ENCODE measurements at places on chromosomes 2 and 18.
A peak's percentile ranks its signal among the peaks of the same experiment; 100 is the strongest.

DNA sequence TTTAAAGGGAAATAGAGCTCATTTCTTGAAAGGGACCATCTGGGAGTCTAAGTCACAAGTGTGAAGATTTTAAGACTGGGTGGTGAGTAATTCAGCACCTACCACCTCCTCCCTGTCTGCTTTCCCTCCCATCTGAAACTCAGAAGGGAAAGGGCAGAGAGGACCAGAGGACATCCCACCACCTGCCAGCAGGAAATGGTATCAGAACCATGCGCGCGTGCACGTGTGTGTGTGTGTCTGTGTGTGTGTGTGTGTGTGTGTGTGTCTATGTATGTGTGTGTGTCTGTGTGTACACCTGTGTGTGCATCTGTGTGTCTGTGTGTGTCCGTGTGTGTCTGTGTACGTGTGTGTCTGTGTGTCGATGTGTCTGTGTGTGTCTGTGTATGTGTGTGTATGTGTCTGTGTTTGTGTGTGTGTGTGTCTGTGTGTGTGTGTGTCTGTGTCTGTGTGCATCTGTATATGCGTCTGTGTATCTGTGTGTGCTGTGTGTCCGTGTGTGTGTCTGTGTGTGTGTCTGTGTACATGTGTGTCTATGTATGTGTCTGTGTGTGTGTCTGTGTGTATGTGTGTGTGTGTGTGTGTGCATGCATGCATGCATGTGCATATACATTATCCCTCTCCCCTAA lies 76.8 kb downstream of the ZFP36L2 start:
- DNase-seq, result peak; percentile 69

GRCh38 chr18:111306-112014 lies 46.9 kb upstream of the USP14 start:
- peak; percentile 77 for DNase-seq

DNA sequence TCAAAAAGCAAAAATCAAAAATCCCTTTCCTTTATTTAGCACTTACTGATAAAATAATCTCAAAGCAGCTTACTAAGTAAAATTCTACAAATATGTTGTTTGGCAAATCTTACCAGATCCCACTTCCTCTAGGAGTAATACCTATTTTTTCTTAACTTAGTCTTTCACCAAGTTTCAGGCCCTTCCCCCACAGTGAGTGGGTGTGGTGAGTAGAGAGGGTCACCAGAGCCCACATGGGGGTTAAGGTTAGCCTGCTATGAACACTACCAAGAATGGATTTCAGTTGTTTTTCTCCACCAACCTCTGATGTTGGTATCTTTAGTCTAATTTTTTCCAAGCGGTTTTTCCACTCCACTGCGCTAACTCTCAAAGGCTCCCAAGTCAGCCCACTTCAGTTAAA lies 23.2 kb downstream of the PIAS2 start:
- DNase-seq, result no peak

DNA sequence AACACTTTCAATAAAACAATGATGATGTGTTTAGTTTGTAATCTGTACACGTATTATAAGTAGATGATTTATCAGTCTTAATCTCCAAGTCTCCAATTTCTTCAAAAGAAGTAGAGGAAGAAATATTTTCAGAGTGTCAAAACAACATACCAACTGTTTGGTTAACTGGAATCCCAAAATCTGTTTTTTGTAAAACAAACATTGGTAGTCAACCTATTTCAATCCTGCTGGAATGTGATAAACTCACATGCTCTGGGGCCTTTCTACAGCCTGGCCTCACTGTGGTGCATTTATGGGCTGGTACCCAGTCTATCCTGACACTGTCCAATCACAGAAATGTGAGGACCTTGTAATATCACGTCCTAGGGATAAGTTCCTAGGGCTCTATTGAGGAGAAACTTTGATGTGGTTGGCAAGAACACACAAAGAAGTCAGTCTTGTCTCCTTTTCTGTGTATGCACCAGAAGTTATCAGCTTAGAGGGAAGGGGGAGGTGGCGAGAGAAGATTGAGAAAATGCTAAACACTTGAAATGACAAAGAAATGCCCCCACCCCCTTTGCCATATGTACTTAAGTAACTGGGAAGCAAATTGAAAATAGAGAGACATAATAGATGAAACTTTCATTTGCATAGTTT lies 47.2 kb downstream of the PRKRA start:
- no peak for DNase-seq

- no peak for DNase-seq
These were observed 293.8 kb downstream of the LRRTM4 start for GRCh38 chr2:77228391-77228790.

- no peak for DNase-seq
These were observed 101.8 kb downstream of the AKAIN1 start for GRCh38 chr18:5095239-5095638.

GRCh38 chr2:1772471-1773267 lies 28.4 kb upstream of the PXDN start:
- DNase-seq, result no peak

DNA sequence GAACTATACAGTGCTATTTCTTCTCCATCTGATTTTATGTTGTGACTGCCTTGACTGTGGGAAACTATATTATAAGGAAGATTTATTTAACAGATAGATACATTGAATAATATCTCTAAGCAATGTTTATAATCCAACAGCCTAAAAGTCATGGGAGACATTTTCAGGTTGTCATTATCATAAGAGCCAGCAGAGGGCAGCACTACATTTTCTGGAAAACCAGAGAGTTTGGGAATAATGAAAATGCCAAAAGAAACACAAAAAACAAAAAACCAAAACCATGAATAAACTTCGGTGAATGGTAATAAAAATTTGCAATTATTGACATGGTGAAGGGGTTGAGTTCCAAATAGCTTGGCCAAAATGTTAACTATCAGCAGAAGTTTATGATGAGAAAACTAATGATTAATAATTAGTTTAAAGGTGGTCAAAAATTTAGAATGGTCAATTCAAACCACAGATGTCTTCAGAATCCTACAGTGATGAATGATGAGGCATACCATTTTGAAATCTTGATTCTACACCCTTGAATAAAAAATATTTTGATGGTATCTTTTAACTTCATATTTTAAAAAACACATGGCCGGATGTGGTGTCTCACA lies 4.7 kb downstream of the EEF1B2 start:
- DNase-seq, result peak; percentile 32

DNA sequence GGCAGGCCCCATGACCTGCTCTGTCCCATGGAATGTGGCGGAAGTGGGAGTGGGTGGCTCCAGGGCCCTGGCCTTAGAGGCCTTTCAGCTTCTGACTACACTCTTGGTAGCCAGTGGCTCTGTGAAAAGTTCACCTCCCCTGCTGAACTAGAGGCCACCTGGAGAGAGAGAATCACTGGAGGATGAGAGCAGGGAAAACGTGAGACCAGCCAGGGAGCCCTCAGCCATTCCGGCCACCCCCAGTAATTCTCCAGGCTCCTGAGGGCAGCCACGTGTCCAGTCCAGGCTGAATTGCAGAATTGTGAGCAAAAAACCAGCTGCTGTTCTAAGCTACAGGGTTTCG lies 10.5 kb downstream of the COLEC12 start:
- DNase-seq, result no peak

DNA sequence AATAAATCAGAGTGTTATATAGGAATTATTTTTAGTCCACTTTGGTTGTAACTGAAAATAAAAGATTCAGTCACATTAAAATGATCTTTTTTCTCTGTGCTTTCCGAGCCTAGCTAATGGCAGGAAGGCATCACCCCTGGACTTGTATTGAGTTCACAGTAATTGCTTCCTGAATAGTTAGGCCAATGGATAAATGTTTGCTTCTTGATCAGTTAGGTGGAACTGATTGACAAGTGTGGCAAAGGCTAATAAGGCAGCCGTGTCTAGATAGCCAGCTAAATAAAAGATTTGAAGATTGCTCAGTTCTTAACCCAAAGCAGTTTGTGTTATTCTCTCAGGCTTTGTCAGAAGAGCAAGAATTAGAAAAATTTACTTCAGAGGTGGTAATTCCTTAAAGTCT lies 20.8 kb downstream of the FAM171B start:
- DNase-seq, result no peak

DNA sequence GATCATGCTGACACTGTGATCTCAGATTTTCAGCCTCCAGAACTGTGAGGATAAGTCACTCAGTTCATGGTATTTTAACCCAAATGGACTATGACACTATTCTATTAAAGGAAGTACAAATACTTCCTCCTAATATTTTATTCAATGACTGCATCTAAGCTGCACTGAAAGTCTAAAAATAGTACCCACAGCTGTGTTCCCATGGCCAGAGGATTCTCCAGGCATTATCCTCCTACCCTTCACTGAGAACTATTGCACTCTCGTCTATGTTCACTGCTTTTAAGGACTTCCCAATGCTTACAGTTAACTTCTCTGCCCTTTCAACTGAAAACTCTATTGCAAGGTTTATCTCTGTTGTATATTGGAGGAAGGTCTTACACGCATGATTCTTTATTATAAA lies 15.2 kb downstream of the LRATD1 start:
- DNase-seq, result no peak

DNA sequence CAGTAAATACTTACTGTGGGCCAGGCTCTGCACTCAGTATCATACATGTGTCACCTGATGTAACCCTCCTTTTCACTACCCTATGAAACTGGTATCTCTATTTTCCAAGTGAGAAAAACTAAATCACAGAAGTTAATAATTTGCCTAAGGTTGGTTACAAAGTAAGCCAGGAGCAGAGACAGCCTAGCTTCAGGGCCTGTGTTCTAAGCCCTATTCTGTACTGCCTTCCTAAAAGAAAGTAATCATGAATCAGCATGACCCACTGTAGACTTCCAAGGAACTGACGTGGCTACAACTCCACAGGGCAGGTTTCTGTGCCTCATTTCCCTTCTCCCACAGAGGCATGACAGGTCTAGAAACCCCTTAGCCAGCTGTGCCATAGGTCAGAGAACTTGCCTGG lies 14.3 kb downstream of the ZNF142 start:
- no peak for DNase-seq

- peak; percentile 31 for DNase-seq
These were observed 10.9 kb upstream of the INPP5D start for GRCh38 chr2:233049194-233049761.

GRCh38 chr18:31778391-31778950 lies 17.8 kb upstream of the SLC25A52 start:
- no peak for DNase-seq

- DNase-seq, result no peak
These were observed 11.2 kb upstream of the DAW1 start for GRCh38 chr2:227860221-227860641.

- no peak for DNase-seq
These were observed 487.8 kb downstream of the GALR1 start for GRCh38 chr18:77737405-77737804.

GRCh38 chr2:158009399-158009798 lies 92.3 kb upstream of the UPP2 start:
- no peak for DNase-seq

- no peak for DNase-seq
These were observed 27.9 kb downstream of the MSH6 start for GRCh38 chr2:47810850-47811249.

- no peak for DNase-seq
These were observed 74.9 kb downstream of the MTCL1 start for GRCh38 chr18:8780227-8780626.

All from CD4-positive, alpha-beta T cell treated with Interleukin-6 for 4 hours (primary cell).